ENCODE measurements at places on chromosomes 11 and 22.

GRCh38 chr11:82004537-82005213 lies 729.0 kb downstream of the FAM181B start:
- no peak for DNase-seq

DNA sequence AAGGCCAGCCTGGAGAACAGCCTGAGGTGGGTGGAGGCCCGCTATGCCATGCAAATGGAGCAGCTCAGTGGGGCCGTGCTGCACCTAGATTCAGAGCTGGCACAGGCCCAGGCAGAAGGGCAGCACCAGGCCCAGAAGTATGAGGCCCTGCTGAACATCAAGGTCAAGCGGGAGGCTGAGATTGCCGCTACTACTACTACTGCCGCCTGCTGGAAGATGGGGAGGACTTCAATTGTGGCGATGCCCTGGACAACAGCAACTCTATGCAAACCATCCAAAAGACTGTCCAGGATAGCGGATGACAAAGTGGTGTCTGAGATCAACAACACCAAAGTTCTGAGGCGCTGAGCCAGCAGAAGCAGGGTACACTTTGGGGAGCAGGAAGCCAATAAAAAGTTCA lies 3.1 kb upstream of the TMEM218 start:
- no peak for DNase-seq

DNA sequence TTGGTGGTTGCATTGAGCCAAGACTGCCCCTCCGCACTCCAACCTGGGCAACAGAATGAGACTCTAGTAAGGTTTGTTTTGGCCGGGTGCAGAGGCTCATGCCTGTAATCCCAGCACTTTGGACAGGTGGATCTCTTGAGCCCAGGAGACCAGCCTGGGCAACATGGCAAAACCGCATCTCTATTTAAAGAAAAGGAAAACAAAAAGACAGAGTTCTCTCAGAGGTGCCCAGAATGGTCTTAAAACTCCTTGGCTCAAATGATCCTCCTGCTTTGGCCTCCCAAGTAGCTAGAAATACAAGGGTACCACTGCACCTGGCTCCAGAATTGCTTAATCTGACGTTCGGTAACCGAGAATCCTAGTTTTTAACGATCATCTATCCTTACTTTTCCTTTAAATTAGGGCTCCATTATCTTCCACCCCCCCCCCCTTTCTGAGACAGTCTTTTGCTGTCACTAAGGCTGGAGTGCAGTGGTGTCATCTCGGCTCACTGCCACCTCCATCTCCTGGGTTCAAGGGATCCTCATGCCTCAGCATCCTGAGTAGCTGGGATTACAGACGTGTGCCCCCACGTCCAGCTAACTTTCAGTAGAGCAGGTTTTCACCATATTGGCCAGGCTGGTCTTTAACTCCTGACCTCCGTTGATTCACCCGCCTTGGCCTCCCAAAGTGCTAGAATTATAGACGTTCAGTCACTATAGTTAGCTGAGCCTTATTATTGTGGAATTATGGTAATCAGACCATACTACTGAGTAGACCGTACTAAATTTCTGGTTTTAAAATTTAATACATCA lies 1.7 kb downstream of the RPS25 start:
- no peak for DNase-seq

DNA sequence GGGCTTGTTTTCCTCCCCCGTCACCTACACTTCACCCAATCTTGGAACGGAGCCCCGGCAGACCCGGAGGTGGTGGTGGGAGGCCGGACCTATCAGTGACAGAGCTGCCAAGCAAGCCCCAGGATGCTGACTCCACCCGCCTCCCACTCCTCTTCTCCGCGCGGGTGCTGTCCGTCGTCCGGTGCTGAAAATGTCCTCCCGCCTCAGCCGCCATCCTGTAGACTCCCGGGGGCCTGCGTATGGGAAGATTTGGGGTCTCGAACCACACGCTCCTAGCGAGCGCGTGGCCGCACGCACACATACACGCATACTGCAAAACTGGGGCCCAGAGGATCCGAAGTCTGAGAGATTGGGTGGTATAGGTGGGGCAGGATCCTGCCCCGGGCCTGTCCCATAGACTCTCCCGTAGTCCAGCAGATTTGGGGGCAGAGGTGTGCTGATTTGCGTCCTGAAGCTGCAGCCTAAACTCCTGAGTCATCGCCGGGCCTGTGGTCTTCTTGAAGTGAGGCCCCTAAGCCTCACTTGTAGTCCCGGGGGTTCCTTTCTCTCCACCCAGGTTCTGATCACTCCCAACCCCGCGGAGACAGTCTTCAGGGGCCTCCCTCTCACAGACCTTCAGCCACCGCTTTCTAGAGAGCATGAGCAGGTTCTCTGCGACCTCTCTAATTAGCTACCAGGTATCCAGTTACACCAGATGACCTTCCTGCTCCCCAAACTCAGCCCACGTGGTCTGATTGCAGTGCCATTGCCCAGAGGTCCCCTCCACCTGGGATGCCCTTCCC lies 796 bp upstream of the YIF1A start:
- peak; percentile 60 for DNase-seq

DNA sequence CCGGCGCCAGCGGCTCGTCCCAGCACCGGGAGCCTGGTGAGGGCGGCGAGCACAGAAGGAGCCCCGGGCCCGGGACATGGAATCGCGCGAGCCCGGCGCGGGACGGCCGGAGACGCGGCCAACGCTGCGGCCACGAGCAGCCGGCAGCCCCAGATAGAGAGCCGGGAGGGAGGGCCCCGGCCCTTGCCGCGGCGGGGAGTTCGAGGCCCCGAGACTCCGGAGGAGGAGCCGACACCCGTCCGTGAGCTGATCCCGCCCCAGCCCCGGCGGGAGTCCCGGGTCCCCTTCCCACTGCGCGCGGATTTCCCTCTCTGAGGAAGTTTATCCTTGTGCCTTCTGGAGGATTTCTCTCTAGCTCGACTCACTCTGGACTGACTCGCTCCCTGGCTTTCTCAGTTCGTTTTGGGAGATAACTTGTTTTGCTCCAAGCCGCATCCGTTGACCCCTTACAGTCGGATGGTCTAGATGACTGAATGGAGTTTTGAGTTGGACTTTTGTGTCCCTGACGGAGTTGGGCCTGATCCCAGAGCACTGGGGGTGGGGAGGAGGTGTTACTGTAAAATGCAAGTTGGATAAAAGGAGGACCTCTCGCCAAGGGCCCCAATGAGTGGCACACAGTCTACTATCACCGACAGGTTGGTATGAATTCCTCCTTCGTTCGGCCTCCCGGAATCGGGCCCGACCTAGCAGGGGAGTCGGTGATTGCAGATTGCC lies 585 bp downstream of the ARHGEF12 start:
- no peak for DNase-seq

- DNase-seq = no peak
These were observed 47.2 kb downstream of the DBX1 start for GRCh38 chr11:20113149-20113438.

GRCh38 chr11:122618927-122619326 lies 36.6 kb upstream of the UBASH3B start:
- DNase-seq = no peak

DNA sequence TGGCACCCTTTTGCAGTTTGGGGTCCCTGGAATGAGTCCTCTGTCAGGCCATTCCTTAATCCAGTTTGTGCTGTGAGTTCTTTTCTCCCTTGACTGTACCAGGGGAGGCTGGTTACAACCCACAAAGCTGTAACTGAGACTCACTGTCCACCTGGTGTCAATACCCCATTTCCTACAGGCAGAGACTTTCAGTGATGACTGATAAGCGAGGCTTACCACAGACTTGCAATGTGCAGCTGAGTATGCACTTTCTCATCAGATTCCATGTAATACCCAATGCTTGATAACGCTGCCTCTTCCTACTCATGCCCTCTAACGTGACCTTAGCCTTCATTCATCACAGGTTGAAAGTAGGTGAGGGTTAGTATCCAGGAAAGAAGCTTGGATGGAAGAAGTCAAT lies 120.1 kb downstream of the INSC start:
- DNase-seq = no peak

DNA sequence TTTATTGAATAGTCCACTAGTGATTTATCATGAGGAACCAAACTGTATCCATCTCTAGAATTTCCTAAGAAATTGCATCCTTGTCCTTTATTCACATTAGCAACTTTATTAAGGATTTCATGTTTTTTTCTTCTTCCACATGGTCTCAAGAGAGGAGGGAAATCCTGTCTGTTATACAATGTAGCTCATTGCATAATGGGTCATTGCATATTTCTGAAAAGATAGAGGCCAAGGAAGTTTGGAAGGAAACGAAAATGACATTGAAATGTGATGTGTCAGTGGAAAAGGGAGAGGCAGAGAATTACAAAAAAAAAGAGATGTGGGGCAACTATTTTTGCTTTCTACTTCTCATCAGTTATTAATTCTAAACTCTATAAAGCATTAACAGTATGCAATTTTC lies 353.1 kb downstream of the METTL15 start:
- no peak for DNase-seq

GRCh38 chr11:93528757-93529645 lies 14.2 kb downstream of the SMCO4 start:
- DNase-seq = no peak

Data from activated T-cell treated with anti-CD3 and anti-CD28 coated beads for 1 hour (primary cell).